GM10248 (cell line): ENCODE measurements at places on chromosomes 5 and 9.

GRCh38 chr9:83198371-83198770 lies 135.4 kb upstream of the RASEF start:
- DNase-seq, result no peak

DNA sequence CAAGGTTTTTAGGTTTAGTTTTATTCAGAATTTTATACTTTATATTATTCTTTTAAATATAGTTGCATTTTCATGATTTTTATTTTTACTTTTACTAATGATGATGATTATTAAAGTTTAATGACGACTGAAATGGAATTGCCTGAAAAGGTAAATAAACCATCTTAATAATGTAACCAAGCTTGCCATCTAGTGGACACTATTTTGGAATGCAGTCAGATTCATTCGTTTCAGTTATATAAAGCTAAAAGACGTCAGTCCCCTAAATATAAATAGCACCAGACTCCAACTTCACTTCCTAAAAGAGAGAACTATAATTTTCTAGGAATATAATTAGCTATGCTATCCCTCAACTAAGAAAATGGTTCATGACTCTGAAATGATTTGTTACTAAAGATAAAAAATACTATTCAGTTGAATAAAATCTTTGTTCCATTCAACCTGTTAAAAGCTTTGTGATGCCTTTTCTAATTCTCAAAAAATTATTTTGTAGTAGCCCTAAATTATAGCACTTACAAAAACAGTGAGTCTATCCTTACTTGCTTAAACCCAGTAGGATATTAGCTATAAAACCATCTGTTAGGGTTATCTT lies 19.9 kb downstream of the ABITRAM start:
- DNase-seq, result peak; percentile 43

DNA sequence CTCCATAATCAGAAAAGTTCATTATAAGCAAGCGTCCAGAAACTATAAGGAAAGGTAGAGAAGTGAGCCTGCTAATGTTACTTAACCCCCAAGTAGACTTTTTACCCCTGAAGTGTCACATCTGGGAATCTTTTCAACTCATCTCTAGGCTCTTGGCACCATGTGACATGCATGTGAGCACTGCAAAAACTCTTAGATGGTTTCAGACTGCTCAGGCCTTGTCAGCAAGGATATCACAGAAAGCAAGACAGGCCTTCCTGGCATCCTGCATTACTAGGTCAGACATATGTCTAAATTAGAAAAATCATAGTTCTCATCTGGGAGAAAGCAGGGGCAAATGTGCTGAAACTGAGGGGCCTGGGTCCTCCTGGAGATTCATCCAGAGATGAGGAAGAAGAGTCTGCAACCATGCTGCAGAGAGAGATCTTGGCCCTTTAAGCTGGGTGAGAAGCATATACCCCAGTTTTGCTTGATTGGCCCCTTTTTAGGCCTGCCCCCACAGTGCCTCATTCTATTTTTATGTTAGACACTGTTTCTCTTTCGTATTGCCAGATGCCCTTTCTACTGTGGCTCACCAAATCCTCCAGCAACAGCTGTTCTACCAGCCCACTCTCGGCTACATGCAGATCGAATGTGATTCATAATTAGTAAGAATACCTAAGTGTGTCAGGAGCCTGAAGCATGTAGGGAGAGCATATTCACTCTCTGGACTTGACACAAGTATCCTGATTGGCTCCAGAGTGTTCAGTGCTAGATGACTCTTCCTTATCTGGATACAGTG lies 19.0 kb downstream of the TMEM8B start:
- DNase-seq, result peak; percentile 77

GRCh38 chr9:136791516-136792276 lies 552 bp downstream of the TMEM141 start:
- DNase-seq, result peak; percentile 50

GRCh38 chr5:153641183-153641688 lies 150.8 kb downstream of the GRIA1 start:
- no peak for DNase-seq

GRCh38 chr5:135873831-135874230 lies 21.8 kb downstream of the IL9 start:
- DNase-seq, result no peak

- DNase-seq, result no peak
These were observed 233.0 kb upstream of the SGCD start for GRCh38 chr5:156094001-156094400.

DNA sequence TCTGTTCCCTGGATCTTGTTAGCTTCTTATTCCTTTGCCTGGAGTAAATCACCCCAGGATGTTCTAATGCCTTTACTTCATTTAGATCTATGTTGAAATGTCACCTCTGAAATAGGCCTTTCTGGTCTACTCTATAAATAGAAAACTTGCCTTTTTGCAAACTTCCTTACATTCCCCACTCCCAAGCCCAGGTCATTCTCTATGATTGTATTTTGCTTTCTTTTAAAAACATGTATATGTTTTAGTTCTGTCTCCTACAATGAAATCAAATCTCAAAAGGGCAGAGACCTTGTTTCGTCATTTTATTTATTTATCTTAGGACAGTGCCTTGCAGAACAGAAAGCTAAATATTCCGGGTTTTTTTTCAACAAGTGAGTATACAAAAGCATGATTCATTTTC lies 1657.7 kb upstream of the C9orf72 start:
- no peak for DNase-seq

DNA sequence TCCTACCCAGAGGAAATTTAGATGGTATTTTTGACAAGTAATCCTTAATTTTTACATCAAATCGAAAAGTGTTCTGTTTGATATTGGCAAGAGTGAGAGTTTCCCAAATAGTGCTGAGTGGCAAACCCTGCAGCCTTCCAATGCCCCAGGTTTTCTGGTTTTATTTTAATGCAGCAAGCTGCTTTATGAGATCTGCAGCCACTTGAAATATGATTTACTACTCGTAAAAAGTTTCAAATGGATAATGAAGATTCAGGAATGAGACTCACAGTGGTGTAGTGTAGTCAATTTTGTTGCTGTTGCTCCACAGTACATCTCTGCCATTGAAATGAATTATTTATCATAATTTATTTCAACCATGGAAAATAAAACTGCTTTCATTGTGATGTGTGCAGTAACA lies 23.6 kb upstream of the TLX3 start:
- no peak for DNase-seq

GRCh38 chr9:3385871-3386270 lies 139.9 kb downstream of the RFX3 start:
- peak; percentile 32 for DNase-seq

DNA sequence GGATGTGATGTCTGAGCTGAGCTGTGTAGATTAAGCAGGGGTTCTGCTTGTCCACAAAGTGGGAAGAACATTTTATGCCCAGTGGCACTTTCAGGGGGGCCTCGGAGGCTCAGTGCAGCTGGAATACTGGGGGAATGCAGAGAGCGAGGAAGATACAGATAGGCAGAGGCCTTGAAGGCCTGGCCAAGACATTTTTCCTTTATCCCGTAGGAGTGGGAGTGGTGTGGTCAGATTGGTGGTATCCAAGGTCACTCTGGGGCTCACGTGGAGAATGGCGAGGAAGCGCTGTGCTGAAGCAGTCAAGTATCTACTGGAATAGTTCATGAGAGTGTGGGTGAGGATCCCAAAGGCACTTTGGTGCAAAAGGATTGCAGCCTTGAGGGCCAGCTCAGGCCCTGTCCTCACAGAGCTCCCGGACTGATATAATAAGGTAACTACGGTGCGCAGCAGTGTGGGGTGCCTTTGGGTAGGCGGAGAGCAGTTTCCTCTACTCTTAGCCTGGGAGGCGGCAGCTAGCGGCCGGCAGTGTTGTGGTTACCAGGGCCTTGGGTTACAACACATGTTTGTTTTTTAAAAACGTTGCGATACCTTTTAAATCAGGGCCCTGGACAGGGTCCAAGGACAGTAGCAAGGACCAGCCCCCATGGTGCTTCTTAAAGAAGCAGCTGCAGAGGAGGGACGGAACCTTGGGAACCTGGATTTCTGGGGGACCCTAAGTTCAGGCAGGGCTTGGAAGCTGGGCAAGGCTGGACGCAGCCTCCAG lies 10.8 kb upstream of the CCDC69 start:
- peak; percentile 83 for DNase-seq

GRCh38 chr5:91048073-91048472 lies 335.0 kb downstream of the ARRDC3 start:
- DNase-seq, result no peak

DNA sequence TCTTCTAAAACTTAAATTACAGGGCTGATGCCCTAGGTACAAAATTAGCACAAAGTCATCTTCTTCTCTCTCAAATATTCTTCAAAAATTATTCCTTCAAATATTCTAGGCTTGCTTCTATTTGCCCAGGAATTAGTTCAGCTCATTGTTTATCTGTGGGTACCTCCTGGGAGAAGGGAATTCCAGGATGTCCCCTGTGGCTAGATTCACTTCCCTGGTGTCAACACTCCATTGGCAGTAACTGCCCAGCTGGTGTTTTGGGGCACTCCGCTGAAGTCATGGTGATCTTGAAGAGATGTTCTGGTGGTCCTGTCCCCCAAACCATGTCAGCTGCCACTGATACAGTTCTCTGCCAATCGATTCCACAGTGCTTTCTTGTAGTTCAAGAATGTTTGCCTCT lies 26.2 kb upstream of the TGFBR1 start:
- DNase-seq, result no peak

DNA sequence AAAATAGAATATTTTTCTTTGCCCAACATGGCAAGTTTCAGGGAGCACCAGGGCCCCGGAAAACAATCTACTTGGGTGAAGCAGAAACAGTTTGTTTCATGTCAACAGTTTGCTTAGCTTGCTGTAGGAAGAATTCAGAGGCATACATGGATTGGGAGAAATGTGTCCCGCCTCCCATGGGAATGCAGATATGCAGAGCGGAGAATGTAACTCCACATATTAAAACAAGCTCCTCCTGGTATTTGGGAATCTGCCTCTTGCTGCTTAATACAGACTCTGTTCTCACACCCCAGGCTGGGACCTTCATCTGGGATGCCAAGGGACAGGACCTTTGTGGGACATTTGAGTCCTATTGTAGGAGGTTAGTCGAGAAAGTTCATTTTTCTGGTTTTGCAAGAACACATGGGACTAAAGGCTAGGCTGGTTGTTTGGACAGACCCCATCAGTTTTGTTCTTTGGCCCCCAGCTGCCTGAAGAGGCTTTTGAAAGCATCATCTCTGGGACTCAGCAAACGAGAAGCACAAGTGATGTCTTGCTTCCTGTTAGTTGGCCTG lies 220.5 kb upstream of the ADRA1B start:
- no peak for DNase-seq

- no peak for DNase-seq
These were observed 115.9 kb upstream of the SARDH start for GRCh38 chr9:133854048-133854447.

- no peak for DNase-seq
These were observed 70.1 kb upstream of the MEF2C start for GRCh38 chr5:88952996-88953643.

GRCh38 chr5:73814233-73814846 lies 188.3 kb downstream of the ARHGEF28 start:
- DNase-seq, result no peak

- no peak for DNase-seq
These were observed 41.9 kb downstream of the NCS1 start for GRCh38 chr9:130213911-130214761.

DNA sequence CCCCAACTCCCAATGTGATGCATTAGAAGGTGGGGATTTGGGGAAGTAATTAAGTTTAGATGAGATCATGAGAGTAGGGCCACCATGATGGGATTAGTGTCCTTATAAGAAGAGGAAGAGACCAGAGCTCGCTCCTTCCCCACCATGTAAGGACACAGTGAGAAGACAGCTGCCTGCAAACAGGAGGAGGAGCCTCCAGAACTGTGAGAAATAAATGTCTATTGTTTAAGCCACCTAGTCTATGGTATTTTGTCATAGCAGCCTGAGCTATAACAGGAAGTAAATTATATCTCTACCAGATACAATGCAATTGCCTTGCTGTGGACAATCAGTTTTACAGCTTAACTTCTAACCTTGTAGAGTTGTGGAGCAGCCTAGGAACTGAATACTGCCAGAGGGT lies 58.0 kb downstream of the ANKRD33B start:
- no peak for DNase-seq

DNA sequence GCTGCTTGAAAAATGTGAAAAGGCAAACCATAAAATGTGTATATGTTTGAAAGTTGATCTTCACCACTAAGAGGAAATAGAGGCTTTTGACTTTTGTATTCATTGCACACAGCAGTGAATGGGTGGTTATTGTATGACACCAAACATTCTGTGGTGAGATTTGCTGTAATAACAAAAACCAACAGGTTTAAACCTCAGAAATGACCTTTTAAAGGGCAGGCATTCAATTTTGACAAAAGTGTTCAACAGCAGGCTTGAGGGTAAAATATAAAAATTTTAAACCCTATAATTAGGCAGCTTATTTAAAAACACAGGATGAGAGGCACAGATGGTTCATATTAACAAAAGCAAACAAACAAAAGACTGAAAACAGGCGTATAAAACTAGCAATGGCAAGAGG lies 128.1 kb upstream of the NUDT12 start:
- no peak for DNase-seq

DNA sequence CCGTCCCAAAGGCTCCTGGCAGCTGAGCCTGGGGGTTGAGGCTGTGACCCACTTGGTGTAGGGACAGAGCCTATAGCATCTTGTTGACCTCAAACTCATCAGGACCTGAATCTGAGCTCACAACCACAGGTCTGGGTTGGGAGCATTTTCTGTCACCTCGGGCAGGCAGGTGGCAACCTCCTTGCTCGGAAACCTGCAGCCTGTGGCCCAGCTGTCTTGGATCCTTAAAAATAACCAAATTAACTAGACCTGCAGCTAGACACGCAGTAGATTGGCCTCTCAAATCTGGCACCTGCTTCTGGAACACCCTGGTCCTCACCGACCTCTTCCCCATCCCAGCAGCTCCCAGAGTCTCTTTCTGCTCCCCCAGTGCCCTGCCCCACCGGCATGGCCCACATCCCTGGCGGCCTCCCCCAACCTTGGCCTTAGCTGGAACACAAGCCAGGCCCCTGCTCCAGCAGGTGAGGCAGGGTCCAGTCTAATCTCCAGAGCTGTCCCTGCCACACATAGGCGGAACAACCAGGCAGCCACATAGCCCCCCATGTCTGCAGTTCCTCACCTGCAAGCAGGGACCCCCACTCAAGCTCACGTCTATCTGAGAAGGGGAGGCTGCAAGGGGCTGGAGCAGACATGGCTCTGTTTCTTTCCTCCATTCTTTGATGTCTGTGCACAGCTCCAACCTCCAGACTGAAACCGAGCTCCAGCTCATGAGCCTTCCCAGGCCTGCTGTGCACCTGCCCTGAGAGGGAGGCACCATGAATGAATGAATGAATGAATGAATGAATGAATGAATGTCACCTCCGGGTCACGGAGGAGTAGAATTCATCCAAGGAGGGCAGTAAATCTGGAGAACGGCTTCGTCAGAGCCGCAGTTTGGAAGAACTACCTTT lies 28.3 kb downstream of the PAEP start:
- no peak for DNase-seq

GRCh38 chr5:127697894-127698600 lies 5.1 kb upstream of the CCDC192 start:
- no peak for DNase-seq

DNA sequence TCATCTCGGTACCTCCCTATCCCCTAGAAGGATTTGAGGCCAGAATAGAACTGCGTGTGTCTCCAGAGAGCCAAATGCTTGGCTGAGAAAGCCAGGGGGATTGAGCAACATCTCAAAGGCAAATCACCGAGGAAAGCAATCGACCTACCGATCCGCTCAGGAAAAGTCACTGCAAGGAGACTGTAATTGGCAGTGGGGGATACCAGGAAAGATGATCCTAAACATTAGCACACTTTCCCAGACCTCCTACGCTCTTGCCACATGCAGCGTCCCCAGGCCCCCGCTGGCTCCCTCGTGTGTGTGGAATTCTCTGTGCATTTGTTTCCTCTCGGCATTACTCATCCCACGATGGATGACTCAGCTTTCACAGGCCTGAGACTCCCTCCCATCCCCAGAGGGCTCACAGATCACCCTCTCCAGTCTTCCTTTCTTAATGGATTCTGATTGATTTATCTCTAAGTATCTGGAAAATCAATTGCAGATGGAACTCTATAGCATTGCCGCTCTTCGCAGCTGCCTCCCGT lies 82.2 kb upstream of the ICE1 start:
- DNase-seq, result no peak
